Tongue (tissue), 3 donors: ENCODE measurements at places on chromosomes 1 and 21. TPM values are rescaled to one million over a fixed set of nuclear protein-coding genes. Genes with fewer than 3 reads are reported as not detected.
A peak's percentile ranks its signal among the peaks of the same experiment; 100 is the strongest.

- DNase-seq: no peak
Observed at GRCh38 chr1:174445817-174446216, 1.9 kb upstream of the GPR52 start.

DNA sequence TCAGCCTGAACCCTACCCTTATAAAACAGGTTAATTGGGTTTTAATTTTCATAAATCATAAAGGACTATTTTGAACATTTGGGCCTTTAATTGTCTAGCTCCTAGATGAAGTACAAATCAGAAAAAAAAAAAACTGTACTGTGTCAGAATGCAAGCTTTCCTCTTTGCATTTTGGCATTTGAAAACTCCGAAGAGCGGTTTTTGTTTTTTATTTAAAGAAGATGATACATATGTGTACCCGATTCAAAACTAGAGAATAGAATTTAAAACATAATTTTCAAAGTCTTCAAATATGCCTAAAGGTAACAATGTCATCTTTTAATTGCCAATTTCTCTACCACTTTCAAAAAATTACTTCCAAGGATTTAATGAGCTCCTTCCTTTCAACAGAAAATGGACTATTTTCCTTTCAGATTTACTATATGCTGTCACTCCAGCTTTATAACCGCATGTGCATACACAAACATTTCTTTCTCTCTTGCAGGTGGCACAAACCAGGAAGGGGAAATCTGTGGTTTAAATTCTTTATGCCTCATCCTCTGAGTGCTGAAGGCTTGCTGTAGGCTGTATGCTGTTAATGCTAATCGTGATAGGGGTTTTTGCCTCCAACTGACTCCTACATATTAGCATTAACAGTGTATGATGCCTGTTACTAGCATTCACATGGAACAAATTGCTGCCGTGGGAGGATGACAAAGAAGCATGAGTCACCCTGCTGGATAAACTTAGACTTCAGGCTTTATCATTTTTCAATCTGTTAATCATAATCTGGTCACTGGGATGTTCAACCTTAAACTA lies 33.7 kb downstream of the MRPL39 start:
- no peak for DNase-seq

GRCh38 chr21:27513825-27514224 lies 546.9 kb upstream of the ADAMTS5 start:
- no peak for DNase-seq

- no peak for DNase-seq
Observed at GRCh38 chr1:237183963-237184540, 142.1 kb downstream of the RYR2 start.

- peak; percentile 27 for DNase-seq
Observed at GRCh38 chr1:24562625-24563024, 6.7 kb downstream of the NCMAP start.

GRCh38 chr1:167631936-167632614 lies 2.0 kb downstream of the RCSD1 start:
- no peak for DNase-seq

GRCh38 chr21:32888971-32889370 lies 117.4 kb upstream of the PAXBP1 start:
- no peak for DNase-seq

- no peak for DNase-seq
Observed at GRCh38 chr1:54861070-54861761, 25.8 kb downstream of the DHCR24 start.

DNA sequence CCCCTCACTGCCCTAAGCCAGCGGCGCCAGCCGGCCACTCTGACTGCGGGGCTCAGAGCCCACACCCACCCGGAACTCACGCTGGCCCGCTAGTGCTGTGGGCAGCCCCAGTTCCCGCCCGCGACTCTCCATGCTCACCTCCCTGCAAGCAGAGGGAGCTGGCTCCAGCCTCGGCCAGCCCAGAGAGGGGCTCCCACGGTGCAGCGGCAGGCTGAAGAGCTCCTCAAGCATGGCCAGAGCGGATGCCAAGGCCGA lies 41.5 kb downstream of the SLC2A1 start:
- DNase-seq: no peak

- no peak for DNase-seq
Observed at GRCh38 chr1:171343727-171344472, 29.9 kb downstream of the FMO4 start.

- no peak for DNase-seq
Observed at GRCh38 chr1:205706601-205707502, 26.5 kb upstream of the SLC45A3 start.

GRCh38 chr1:37174876-37175275 lies 140.6 kb upstream of the GRIK3 start:
- DNase-seq: no peak

GRCh38 chr1:189158155-189158554 lies 1319.5 kb downstream of the BRINP3 start:
- DNase-seq: no peak

DNA sequence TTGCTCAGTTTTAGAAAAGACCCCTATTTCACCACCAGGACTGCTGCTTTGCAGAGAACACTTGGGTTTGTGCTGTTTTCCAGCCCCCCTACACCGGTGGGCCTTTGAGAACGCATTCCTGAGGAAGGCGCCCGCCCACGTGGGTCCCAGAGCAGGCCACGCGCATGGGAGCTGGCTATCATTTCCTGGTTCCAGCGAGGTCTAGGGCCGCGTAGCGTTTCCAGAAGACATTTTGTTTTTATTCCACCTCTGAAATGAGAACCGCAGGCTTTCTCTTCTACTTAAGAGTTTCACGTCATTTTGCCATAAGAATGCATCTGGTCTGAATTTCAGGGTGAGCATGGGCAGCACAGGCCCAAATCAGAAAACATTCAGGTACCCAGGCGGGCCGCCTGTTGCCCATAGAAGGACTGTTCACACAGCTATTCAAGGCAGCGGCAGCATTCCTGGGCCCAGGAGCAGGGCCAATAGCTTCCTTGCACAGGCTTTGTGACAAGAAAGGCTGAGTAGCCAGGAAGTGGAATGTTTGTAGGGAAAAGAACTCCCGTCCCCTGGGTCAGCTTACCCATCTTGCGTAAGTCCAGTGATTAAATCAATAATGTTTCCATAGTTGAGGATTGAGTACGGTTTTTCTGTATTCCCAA lies 1.4 kb upstream of the KLHL21 start:
- DNase-seq: peak; percentile 82

DNA sequence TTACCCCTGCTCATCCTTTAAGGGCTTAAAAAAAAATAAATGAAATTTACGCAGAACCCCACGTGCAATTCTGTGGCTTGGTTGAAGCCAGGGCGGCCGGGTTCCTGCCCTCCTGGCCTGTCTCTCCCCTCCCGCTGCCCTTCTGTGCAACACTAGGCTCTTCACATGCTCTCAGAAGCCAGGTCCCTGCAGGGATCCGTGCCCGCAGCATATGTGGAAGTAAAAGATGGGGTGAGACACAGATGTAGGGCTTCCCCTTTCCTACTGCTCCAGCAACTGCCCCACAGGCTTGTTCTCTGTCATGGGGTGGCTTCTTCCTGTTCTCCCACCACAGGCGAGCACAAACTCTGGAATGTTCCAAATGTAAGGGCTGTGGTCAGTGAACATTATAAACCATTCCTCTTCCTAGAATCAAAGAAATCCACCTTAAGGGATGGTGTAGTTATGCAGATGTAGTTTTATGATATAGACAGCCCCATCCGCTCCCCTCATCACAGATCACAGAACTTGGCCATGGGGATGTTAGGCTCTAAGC lies 535.4 kb downstream of the KIF26B start:
- no peak for DNase-seq

- peak; percentile 80 for DNase-seq
Observed at GRCh38 chr1:76374086-76374485, 299.5 kb downstream of the ST6GALNAC3 start.

DNA sequence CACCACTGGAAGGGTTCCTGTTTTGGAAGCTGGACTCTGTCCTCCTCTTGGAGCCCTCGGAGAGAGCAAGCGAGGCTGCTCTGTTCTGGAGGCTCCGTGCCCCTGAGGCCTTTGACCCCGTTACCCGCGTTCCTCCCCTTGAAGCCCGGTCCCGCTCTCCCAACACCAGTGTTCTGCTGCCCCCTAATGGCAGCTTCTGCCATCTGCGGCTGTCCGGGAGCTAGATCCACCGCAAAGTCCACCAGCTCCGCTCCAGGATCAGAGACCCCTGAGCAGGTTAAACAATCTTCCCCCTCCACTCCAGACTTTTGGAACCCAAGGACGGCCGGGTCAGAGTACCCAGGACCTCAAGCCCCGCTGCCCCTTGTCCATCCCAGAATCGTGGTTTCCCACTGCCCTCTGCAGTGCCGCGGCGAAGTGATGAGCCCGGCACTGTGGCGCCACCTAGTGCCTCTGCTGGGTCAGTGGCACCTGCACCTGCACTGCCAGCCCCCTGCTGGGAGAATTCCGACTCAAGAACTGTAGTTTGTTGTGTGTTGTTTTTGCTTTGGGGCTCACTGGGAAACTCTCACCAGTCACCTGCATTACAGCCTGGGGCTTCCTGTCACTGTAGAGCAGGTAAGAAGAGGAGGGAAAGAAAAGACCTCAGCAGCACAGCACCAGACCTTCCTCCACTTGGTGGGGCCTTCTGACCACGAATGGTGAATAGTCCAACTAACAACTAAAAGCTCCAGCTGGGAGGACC lies 63.5 kb upstream of the NFASC start:
- peak; percentile 91 for DNase-seq

DNA sequence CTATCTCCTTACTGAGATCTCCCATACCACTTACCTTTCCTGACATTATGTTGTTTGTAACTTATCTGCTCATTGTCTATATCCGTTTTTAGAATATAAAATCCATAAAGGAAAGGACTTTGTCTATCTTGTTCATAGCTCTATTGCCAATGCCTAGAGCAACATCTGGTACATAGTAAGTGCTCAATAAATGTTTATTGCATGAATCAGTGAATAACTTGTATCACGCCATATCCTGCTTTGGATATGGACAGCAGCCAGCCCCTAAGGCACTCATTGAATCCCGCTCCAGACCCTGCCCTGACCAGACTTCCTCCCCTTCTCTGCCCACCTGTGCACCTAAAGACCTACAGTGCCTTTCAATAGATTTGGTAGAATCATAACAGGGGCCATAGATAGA lies 298.1 kb upstream of the PLXNA2 start:
- DNase-seq: no peak

DNA sequence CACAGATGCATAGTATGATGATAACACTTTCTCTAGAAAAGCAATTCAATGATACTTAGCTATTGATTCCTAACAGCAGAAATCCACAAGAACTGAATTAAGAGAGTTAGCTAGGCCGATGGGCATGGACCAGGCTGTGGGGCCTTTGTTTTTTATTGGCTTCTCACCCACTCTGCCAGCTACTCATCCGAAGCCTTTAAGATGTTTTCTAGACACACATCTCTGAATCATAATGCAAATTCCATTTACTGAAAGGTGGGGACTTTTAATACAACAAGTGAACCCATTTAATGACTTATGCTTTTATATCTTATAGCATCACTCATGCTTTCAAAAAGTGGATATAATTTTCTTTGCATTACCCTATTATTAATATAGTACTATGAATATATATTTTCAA lies 170.2 kb downstream of the RUNX1 start:
- DNase-seq: no peak

- no peak for DNase-seq
Observed at GRCh38 chr1:50658459-50659076, 235.3 kb upstream of the DMRTA2 start.

DNA sequence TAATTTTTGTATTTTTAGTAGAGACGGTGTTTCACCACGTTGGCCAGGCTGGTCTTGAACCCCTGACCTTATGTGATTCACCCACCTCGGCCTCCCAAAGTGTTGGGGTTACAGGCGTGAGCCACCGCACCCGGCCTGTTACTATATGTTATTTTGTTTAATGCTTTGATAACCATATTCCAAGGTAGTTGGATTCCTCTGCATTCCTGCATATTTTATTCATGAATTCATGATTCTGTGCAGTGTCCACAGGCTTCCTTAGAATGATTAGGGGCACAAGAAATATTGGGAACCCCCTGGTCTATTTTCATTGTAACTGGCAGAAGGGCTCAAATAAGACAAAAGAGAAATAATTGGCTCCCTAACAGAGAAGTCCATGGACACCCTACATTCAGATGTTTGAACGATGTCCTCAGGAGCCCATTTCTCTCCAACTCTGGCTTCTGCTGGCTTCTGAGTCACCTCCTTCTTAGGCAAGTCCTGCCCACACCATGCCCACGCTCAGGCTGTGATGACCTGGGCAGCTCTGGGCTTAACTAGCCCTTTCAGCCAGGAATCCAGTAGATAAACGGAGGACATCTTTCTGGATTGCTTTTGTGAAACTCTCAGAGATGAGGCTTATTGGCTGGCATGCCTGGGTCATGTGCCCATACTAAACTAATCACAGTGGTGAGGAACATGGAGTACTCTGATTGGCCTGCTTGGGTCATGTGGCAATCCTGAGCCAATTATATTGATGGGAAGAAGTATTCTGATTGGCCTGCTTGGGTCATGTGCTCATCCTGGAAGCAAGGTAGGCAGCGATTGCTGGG lies 32.6 kb downstream of the TNFRSF8 start:
- DNase-seq: no peak

GRCh38 chr1:107829036-107829770 lies 135.8 kb downstream of the VAV3 start:
- DNase-seq: peak; percentile 16

DNA sequence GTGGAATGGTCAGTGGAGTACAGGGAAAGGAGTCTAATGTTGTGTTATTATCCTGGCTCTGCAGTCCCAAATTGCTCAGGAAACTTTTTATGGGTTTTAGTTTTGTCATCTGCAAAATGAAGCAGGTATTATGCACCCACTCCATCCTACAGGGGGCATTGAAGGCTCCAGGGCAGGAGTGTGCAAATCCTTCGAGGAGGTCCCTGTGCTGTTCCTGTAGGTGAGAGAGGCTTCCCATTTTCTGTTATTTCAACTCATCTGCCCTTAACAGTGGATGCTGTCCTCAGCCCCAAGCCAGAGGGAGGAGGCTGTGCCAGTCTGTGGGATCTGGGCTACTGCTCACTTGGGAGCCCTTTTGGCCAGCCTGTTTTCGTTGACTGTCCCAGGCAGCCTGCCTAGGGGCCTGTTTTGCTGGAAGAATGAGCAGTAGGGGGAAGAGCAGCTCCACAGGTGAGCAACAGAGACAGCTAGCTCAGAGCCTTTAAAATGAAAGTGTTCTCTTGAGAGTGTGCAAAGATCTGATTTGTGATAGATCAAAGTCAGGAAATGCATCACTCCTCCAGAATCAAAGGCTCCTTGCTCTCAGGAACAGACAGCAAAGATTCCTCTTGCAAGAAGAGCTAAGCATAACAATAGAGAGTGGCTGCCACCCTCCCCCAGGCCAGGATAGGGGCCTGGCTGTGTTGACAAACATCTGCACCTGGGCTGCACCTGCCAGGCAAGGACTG lies 317.6 kb upstream of the PROX1 start:
- DNase-seq: no peak

Gene ITGB2
- total RNA-seq: 17.3 TPM

Gene DNTTIP2
- total RNA-seq: 36.1 TPM

Gene PODN
- total RNA-seq: 17.1 TPM

Gene RHBG
- 0.31 TPM for total RNA-seq

Gene KCNE2
- not detected for total RNA-seq

Gene TMEM51
- 4.4 TPM for total RNA-seq

Gene USP1
- total RNA-seq: 65.6 TPM

Gene C1QA
- total RNA-seq: 15.8 TPM

Gene EDARADD
- total RNA-seq: 1.4 TPM

Gene C1orf198
- 68.4 TPM for total RNA-seq

Gene ANGPTL3
- not detected for total RNA-seq
